ENCODE measurements at places on chromosomes 13 and 19.

GRCh38 chr13:46134961-46135522, 30.2 kb upstream of the CPB2 start:
- no peak for DNase-seq

- DNase-seq: no peak
Observed at GRCh38 chr19:13017306-13018034, 22.2 kb downstream of the NFIX start.

- no peak for DNase-seq
Observed at GRCh38 chr19:7636317-7636690, 606 bp upstream of the STXBP2 start.

GRCh38 chr13:29479716-29480492, 115.6 kb downstream of the SLC7A1 start:
- DNase-seq: no peak

DNA sequence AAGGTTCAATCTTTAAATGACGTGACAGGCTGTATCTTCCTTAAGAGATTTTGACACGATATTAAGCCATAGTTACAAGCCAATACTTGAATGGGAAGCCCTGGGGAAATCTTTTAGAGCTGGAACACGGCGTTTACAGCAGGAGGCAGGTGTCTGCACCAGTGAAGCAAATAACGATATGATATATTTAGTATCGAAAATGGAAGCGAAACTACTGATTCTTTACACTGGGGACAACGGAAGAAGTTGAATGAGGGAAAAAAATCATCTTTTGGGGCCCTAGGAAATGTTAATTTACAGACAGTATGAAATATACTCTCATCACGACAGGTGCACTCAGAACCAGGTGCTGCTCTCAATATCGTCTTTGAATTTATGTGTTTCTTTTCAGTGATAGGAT, 793.9 kb upstream of the PCDH20 start:
- no peak for DNase-seq

- no peak for DNase-seq
Observed at GRCh38 chr19:17865364-17866311, 5.9 kb downstream of the RPL18A start.

GRCh38 chr13:39874331-39875053, 219.0 kb downstream of the COG6 start:
- no peak for DNase-seq

DNA sequence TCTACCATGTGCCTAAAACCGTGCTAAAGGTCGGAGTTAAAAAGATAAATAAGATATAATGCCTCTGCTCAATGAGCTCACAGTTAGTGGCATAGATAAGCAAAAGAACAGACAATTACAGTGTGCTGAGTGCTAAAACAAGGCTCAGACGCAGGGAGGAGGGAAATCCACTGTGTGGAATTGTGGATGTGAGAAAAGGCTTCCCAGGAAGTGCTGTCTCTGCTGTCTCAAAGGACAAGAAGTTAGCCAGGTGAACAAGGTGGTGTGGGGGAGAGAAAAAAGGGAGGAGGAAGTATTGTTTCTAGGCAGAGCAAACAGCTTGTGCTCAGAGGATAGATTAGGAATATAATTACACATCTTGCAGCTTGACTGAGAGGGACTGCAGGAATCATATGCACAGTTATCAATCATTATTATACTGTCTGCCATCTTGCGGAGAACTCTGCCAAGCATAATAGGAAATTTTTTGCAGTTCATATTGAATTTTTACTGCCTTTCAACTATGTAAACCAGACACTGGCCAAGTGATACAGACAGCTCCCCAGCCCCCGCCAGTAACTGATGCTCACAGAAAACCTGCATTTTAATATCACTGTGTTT, 9.3 kb downstream of the C13orf42 start:
- no peak for DNase-seq

- DNase-seq: no peak
Observed at GRCh38 chr13:21395953-21396352, 63.1 kb downstream of the ZDHHC20 start.

DNA sequence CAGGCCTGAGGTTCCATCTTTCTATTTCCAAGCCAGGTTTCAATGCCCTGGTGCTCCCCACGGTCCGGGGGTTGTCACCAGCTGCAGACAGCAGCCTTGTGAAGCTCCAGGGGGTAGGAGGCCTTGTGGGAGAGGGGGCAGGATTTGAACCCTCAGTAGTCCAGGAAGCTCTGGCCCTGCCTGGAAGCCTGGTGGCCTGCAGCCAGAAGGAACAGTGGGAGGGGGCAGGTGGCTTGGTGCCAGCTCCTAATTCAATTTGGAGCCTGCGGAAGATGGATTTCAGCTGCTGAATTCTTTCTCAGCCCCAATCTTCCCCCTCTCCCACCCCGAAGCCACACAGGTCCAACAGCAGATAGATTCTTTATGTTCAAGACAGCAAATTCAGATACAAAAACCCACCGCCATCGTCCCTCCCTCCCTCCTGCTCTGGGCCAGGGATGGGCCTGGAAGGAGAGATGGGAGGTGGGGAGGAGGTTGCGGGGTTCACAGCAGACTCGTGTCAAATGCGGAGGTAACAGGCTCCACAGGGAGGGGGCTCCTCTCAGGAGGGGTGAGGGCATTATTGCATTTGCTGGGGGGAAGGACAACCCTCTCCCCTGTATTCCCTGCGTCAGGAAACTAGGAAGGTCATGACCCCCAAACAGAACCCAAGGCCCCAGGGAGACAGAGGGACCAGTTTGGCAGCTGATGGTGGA, 2.4 kb upstream of the PTGER1 start:
- no peak for DNase-seq

- no peak for DNase-seq
Observed at GRCh38 chr19:38666663-38667511, 19.4 kb downstream of the ACTN4 start.

DNA sequence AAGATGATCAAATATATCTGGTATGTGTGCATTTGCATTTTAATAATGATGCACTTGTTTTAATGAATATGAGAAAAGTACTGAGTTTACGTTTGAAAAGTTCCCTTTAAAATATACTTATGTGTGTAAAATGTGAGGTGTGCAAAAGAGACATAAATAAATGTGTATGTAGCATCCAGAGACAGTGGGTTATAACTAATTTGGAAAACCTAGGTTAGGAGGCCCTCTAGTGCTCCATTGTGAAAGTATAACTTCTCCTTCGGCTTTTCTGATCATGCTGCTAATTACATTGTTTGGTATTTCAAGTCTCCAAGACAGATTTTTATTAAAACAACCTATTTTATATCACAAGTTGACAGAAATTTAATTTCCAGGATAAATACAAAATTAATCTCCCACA, 30.1 kb downstream of the SCEL start:
- DNase-seq: no peak

GRCh38 chr13:95304453-95304852, 3.2 kb upstream of the ABCC4 start:
- DNase-seq: no peak

DNA sequence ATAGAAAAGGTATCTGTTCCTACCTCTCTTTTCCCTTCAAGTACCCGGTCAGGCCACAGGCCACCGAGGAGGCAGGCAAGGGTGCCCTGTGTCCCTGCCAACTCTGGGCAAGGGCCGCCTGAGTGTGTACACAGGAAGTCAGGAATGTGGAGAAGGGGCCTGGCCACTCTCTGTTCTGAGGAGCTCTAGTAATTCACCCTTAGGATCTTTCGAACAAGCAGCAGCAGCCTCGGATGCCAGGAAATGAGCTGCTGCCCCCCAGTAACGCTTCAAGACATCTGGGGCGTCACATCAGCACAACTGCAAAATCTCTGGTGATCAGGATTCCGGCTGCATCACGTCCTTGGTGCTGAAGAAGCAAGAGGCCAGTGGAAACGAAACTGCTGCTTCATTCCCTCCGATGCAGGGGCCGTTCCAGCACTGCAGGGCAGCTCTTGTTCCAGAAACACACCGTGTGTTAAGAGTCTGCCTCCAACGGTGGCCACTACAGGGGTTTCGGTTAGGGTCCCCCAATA, 2.0 kb downstream of the RAB20 start:
- peak; percentile 61 for DNase-seq

GRCh38 chr13:103104340-103104739, 38.1 kb upstream of the SLC10A2 start:
- DNase-seq: no peak

DNA sequence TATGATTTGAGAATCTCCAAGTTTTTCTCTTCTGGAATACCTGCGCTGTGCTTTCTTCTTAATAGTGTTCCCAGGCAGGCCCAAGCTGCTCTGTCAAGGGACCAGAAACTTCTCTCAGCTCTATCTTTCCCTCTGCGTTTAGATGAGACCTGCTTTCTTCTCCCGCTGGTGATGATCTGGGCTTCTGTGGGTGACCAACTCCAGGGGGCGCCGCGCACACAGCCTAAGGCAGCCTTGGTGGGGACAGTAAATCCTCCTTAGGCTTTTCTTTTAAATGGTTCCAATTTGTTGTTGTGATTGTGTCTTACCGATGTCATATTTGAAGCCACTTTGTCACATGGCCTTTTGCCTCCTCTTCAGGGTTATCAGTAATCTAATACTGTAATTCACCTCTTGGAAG, 439.4 kb upstream of the KLF12 start:
- DNase-seq: no peak

GRCh38 chr13:75633285-75633684, 2.8 kb upstream of the LMO7 start:
- DNase-seq: no peak

DNA sequence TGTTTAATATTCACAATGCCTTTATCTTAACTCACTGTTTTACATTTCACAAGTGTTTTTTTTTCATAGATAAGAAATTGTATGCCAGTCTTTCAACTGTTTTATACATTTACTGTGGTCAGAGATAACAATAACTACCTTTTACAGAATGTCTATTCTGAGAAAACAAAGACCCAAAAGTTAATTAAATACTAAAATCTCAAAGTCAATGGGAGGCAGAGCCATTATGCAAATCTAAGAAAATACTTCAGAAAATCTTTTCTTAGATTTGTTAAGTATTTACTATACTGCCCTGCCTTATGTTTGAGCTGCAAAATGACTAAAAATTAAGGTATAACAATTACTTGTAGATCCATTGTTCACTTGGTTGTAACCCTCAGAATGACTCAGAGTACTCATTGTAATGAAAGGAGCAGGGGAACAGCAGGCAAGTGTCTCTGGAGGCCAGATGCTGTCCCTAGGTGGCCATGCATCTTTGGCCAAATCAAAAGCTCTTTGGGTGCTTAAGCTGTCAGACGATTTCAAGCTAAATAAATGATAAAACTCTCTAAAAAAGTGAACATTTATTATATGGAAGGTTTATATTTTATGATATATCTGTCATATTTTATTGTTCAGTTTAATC, 770.1 kb upstream of the PCDH20 start:
- DNase-seq: no peak

- DNase-seq: no peak
Observed at GRCh38 chr13:36450534-36450933, 18.2 kb downstream of the CCNA1 start.

DNA sequence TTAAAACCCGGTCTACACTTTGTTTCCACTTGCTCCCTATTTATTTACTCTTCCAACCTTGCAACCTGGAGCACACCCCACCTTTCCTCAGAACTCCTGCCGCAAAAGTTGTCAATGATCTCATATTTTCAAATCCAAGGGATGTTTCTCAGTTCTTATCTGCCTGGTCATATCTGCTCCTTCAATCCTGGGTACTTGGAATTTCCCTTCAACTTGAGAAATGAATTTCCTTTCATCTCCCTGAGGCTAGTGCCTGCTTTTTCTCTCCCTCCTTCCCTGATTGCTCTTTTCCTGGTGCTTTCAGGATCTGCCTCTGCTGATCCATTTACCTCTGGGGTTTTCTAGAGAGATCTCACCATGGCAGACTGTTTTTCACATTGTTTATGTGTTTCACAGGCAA, 154.8 kb upstream of the IRS2 start:
- no peak for DNase-seq

- DNase-seq: no peak
Observed at GRCh38 chr19:2223959-2224358, 12.2 kb downstream of the PLEKHJ1 start.

DNA sequence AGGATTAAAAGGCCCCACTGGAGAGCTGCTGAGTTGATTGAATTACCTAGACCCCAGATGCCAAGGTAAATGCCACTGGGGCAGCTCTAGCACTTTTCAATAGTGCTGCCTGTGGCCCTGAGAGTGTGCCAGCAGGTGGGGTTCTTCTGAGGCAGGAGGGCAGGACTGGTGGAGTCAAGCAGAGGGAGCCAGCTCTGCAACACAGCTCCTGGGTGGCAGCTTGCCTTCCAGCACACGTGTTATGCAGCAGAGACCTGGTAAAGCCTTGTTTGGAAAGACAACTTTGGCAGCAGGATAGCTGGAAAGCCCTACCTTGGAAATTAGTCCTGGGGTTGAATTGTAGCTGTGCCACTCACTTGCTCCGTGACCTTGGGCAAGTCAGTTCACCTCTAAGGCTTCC, 306.6 kb downstream of the ATP8A2 start:
- DNase-seq: no peak

DNA sequence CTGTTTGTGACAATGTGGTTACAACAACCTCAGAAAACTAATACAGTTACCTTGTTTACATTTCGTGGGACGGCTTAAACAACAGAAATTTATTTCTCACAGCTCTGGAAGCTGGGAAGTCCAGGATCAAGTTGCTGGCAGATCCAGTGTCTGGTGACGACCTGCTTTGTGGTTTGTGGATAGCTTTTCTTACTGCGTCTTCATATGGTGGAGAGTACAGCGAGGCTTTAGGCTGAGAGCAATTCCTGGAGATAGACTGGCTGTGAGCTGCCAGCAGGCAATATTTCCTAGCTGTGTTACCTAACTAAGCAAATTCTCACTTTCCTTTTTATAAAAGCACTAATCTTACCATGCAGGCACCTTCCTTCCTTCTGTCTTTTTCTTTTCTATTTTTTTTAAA, 1203.5 kb upstream of the PRR20A start:
- no peak for DNase-seq

GRCh38 chr13:103876571-103876970, 810.4 kb upstream of the SLC10A2 start:
- no peak for DNase-seq

- peak; percentile 98 for DNase-seq
Observed at GRCh38 chr19:52369559-52370340, at the start of gene ZNF880. TSS of gene ZNF880 (plus strand) at chr19:52369923. CDS start at chr19:52369966, 43 bp downstream.

GRCh38 chr13:51618626-51619025, 34.4 kb downstream of the WDFY2 start:
- DNase-seq: peak; percentile 88

DNA sequence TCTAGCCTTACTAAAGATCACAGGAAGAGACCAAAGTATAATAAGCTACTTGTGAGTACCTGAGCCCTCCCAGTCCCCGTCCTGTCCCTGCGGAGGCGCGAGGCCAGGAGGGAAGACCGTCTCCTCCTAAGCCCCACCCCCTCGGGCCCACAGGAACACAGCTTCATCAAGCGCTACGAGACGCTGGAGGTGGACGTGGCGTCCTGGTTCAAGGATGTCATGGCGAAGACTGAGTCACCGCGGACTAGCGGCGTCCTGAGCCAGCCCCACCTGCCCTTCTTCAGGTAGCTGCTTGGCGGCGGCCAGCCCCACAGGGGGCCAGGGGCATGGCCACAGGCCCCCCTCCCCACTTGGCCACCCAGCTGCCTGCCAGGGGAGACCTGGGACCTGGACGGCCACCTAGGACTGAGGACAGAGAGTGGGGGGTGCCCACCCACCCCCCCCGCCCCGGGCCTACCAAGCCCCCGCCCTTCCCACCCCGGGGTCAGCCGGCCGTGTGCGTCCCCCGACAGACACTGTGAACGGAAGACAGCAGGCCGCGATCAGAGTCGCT, 2.4 kb upstream of the TGFBR3L start:
- no peak for DNase-seq
